ENCODE measurements at places on chromosomes 1 and 21.

DNA sequence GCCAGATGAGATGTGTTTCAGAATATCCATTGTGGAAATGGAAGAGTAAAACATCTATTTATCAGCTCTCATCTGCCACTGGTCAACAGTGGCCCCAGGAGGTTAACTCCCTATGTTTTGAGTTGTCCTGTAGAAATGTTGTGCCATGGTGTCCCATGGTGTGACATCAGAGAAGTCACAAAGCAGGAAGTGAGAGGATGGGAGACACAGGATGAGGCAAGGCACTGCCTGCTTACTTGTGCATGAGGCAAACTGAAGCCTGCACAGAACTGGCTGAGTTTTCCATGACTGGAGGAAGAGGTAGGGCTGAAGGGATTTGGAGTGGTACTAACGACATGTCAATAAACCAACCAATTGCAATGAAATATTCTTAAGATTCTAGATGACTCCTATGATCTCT, 131.5 kb upstream of the ZNF644 start:
- no peak for DNase-seq

DNA sequence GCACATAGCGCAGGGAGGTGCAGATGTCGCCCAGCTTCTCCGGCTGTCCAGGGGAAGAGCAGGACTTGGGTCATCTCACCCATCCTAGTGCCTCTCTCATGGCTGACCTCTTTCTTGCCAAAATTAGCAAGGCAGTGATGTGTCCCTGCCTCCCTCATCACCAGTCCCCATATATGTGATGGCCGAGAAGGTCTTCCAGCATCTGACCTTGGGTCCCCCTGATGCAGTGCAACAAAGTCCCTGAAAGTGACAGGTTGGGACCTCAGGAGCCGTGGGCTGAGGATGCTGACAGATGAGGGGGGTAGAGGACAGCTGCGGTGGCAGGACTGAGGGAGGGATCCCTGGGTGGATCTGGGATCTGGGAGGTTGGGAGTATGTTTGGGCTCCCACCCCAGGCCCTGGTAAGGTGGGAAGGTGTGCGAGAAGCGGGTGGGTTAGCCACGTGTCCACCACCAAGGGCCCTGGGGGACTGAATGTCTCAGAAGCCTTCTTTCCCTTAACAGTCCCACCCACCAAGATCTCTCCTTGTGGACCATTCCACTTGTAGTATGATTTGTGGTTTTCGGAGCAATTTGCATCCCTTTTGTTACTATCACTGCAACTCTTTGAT, 109.7 kb downstream of the SYT2 start:
- no peak for DNase-seq

GRCh38 chr1:234973426-234974250, 155.0 kb downstream of the TOMM20 start:
- DNase-seq = no peak

- DNase-seq = no peak
Observed at GRCh38 chr1:12359359-12360133, 129.7 kb downstream of the VPS13D start.

DNA sequence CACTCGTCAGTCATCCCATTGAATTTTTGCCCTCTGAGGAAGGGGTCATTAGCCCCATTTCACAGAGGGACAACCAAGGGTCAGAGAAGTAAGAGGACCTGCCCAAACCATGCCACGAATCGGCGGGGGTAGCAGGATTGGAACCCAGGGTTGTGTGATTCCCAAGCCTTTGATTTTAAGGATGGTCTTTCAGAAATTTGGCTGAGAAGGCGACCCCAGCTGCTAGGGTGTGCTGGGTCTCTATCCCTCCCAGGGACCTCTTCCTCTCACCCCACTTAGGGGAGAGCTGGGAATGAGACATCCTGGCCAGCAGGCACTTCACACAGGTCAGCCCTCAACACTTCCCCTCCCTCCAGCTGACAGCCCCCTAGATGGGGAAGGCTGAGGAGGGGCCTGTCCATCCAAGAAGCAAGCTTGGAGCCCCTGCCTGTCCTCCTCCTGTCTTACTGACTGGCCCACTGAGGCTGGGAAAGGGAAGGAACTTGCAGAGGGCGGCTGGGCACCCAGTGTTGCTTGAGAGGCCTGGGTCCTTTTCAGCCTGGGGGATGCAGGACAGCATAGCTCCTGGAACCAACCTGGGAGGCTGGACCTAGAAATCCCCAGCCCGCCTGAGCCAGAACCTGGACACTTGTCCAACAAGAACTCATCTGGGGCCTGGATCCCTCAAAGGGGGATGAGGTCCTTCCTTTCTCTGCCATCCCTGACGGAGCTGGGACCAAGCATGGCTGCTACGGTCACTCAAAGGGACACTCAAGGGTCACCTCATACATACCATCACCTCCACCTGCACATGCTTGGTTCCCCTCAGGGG, 1.7 kb downstream of the SDC3 start:
- DNase-seq = no peak

- DNase-seq = peak; percentile 90
Observed at GRCh38 chr1:154961207-154962155, at the start of gene PYGO2. PYGO2 (minus strand) TSS chr1:154961782; CDS start chr1:154961576, 206 bp downstream.

DNA sequence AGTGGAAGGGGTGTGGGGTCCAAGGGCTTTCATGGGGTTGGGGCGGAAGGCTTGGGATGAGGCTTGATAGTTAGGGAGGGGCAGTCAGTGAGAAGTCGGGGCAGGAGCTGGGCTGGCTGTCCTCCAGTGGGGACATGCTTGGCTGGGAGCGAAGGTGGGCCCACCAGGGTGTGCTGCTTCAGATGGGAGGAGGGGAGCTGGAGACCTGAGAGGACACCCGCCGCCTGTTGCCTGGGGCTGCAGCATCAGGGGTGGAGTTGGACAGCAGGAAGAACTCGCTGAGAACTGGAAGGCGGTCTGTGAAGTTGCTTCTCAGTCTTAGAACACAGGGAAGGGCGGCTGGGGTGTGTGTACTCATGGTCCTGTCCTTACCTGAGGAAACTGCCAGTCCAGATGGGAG, 1.6 kb downstream of the THEM5 start:
- DNase-seq = no peak

DNA sequence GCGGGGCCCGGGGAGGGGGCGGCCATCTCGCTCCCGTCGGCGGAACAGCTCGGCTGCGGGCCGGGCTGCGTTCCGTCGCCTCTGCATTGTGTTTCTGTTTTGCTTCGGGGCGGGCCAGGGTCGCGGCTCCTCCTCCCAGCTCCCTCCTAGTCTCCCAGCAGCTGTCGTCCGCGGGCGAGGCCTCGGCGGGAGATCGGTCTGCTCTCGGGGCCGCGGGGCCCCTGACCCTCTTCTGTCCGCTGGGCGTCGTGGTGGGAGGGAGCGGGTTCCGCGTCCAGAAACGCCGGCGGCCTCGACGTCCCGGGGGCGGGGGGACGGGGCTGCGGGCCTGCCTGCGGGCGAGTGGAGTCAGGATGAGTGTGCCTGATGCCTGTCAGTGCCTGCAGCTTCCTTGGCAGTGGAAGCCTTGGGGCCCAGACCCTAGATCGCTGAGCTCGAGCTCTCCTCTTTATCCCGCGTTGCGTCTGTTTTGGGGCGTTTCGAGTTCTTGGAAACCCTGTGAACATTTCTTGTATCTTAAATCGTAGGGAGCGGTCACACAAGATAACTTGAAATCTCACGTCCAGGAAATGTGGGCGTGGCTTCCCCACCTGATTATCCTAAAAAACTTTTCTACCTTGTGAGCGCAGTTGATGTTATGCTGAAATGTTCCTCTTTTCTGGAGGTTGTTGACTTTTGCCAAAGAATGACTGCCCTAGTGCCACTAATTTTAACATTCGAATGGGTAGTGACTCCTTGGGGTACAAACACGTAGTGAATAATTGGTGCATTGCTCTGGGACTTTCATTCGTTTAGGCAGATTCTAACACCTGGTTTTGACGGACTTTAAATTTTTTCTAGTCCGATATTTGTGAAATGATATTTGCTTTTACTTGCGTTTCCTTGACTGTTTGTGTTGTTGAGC, 676 bp downstream of the MORC3 start:
- DNase-seq = peak; percentile 81

DNA sequence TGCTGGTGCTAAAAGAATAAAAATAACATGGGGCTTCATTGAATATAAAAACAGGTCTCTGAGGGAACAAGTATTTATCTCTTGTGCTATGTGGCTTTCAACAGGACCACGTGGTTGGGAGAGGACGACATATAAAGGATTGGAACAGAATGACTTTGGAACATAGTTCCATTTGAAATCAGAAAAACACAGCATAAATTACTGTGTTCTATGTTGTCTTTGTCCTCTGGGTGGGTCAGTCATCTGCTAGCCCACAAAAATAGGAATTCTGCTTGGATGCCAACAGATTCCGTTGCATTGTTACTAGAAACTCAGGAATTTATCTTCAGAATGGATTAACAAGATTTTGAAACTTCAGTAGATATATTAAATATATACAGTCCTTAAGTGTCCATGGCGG, 5.9 kb downstream of the CEP85 start:
- DNase-seq = no peak

- DNase-seq = no peak
Observed at GRCh38 chr1:25569597-25570396, 26.4 kb downstream of the LDLRAP1 start.

DNA sequence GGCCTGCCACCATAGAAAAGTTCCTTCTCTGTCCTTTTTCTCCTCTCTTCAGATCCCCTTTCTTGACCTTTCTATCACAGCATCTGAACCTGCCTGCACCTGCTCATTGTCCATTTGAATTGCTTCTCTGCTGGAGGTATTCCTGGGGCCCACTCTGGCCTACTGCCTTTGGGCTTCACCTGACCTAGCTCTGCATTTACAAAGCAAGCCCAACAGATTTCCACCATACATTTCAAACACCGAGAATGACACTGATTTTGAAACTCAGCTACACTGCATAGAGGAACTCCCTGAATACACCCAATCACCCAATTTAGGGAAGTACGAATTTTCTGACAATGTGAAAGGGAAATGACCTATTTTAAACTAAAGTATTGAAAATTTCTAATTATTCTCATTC, 284.5 kb upstream of the USP25 start:
- DNase-seq = no peak

GRCh38 chr1:156128654-156129597, 14.4 kb downstream of the LMNA start:
- DNase-seq = peak; percentile 91

GRCh38 chr1:24908591-24909259, 21.4 kb downstream of the RUNX3 start:
- no peak for DNase-seq

GRCh38 chr1:107777664-107778047, 187.3 kb downstream of the VAV3 start:
- no peak for DNase-seq

- DNase-seq = no peak
Observed at GRCh38 chr1:1470626-1471388, 758 bp upstream of the ATAD3B start.

GRCh38 chr1:226371866-226372490, 35.9 kb downstream of the PARP1 start:
- DNase-seq = no peak

DNA sequence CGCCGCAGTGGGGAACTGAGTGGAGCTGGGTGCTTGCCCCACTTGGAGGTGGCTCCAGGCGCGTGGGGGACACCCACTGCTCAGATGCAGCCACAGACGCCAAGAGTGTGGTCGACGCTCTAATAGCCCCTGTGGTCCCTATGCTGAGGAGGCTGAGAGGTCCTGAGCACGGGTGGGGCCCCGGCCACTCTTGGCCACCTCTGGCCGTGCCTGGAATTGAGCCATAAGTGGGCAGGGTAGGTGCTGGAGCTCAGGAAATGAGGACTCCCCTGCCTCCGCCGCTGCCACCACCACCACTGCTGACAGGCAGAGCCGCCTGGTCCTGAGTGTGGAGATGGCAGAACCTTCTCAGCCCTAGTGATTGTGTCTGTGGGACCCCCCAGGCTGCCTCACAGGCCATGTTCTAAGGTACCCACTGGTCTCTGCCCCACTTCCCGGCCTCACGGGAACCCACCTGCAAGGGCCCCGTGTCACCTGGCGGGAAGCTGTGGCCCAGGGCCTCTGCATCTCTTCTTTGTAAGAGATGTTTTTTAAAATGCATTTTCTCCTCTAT, 34.6 kb upstream of the DIP2A start:
- DNase-seq = no peak

GRCh38 chr1:52613636-52614373, 11.6 kb downstream of the GPX7 start:
- DNase-seq = no peak

GRCh38 chr1:39738622-39739366, at the start of gene PPIE:
PPIE (plus strand) TSS chr1:39738882; CDS start chr1:39738901, 19 bp downstream.
- DNase-seq = peak; percentile 49

GRCh38 chr21:35658242-35658641, 402.1 kb downstream of the SETD4 start:
- no peak for DNase-seq
